ENCODE measurements at places on chromosomes 4 and X.

- no peak for DNase-seq
These were observed 43.4 kb upstream of the CABS1 start for GRCh38 chr4:70291341-70291740.

DNA sequence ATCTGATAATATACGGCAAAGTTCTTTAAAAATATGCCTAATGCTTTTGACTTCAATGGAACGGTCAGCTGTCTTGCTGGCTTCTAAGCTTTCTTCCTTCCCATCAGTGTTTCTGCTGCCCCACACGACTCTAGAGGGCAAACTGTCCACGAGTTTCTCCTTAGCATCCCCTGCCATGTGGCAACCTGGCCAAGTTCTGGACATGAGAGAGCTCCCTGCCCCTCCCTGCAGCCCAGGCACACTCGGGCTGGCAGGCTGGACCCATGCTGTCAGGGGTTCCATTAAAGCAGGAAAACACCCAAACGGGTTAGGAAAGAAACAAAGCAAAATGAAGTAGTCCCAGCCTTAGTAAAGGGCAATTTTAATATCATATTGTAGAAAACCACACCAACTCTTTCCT, 38.8 kb downstream of the KDR start:
- DNase-seq = no peak

GRCh38 chrX:109299091-109299490, 182.8 kb downstream of the GUCY2F start:
- DNase-seq = no peak

DNA sequence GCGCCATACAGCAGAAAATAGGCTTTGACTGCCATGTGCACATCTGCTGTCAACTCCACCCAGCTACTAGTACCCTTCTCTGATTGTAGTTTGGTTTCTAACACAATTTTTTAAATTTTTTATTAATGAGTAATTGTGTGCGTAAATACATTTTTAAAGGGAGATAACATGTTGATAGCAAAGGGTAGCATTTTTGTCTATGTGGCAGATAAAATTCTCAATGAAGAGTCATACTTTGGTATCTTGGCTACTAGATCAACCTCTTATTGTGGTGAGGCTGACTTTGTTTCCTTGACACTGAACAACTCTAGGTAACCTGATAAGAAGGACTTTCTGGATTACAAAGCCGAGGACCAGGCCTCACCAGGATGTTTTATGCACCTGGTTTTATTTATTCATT, 9.5 kb downstream of the ADH4 start:
- no peak for DNase-seq

- DNase-seq = no peak
These were observed 94.5 kb downstream of the AFF1 start for GRCh38 chr4:87029356-87029755.

- DNase-seq = no peak
These were observed 20.8 kb upstream of the TMEM185A start for GRCh38 chrX:149652232-149652981.

DNA sequence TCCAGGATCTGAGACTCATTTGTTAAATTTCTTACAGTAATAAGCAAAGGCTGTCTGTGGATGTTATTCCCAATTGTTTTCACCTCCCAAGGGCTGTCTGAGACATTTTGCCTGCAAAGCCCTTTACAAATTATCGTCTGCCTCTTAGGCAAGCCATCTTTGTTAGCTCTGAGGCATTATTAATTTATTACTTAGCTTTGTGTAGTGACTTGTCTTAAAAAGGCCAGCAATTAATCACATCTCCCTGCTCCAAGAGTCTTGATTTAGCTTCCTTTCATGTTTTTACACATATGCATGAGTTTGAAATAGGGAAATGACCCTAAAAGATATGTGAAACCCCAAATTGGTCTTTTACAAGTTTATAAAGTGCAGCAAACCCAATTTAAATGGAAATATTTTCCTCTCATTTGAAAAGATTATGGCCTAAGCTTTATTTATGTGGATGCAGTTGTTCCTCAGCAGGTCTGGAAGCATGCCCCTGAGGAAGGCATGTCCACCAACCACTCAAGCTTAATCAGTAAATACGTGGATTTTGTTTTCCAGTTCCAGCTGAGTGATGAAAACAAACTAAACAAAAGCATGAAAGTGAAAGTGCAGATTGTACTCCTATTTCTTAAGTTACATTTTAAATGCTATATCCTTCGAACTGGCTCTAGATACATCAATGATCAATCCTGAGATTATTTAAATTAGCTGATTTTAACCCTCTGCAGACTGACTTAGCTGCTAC, 173.6 kb upstream of the LNX1 start:
- no peak for DNase-seq

DNA sequence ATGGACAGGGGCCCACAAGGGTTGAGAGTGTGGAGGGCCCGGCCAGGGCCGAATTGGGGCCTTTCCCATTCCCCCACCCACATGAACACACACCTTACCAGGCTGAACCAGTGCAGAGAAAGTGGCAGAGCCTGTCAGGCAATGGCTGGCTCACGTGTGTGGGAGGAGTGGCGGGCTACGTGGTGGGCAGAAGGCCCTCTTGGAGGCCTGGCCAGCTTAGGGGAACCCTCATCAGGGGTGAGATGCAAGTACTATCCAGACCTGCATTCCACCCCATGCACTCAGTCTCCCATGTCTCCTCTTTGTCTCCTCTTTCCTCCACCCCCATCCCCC, 965 bp downstream of the TCEAL4 start:
- no peak for DNase-seq

- DNase-seq = no peak
These were observed 95.5 kb downstream of the EIF4E start for GRCh38 chr4:98833384-98833783.

All from stimulated activated CD8-positive, alpha-beta memory T cell treated with anti-CD3 and anti-CD28 coated beads, Interleukin-4, amount 100 ng/mL, for 4 hours (primary cell).